ENCODE measurements at places on chromosomes 12 and 14. TPM values are rescaled to one million over a fixed set of nuclear protein-coding genes. Genes with fewer than 3 reads are reported as not detected.

DNA sequence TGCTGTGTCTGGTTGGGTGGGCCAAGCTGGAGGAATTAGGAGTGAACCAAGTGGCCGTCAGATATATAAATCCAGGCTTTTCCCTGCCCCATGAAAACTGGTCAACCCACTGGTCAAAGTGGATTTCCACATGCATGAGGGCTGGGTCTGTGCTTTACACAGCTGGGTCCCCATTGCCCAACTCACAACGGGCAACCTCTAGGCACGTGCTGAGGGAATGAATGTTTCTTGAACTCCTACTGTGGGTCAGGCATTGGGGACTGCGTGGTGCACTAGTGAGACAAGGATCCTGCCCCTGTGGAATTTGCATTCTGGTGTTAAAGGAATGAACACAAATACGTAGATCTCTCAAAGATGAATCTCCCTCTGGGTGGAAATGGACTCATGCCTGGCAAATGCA lies 7.5 kb upstream of the AACS start:
- no peak for DNase-seq

GRCh38 chr12:89950421-89950820 lies 241.8 kb upstream of the ATP2B1 start:
- no peak for DNase-seq

The ACRBP gene
- 11.4 TPM for total RNA-seq

The SPATA7 gene
- 57.6 TPM for total RNA-seq

The SYT10 gene
- not detected for total RNA-seq

The SERPINA5 gene
- total RNA-seq = 4.5 TPM
